Stimulated activated CD4-positive, alpha-beta T cell treated with anti-CD3 and anti-CD28 coated beads, Interleukin-1b, Interleukin-23, amount 100 ng/mL, for 4 hours (primary cell): ENCODE measurements at places on chromosomes 2 and 18.

DNA sequence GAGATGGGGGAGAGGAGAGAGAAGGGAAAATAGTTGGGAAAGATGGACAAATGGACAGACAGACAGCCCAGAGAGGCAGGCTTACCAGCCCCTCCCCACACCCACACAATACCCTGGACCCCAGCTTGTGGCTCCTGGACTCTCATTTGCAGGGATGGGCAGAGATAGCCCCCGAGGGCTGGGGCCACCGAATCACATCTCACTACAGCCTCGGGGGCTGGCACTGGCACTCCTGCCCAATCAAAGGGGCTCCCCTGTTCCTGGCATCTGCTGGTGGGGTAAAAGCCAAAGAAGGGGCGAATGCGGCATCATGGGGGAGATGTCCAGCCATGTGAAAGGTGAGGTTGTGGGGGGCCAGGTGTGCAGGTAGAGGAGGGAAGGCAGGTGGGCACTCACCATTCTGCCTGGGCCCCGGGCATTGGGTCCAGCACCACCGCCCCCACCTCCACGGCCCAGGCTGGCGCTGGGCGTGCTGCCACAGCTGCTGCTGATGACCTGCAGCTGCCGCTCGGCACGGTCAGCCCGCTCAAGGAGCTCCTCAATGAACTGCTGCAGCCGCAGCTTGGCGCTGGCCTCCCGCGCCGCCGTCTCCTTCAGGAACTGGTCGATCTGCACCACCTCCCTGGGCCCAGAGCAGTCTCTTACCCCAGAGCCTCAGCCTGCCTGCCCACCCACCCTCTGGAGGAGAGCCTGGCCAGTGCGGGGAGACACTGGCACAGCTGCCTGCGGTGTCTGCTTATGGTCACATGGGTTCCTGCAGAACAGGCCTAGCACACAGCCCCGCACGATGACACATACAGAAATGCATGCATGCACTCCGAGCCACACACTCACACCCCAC lies 18.0 kb downstream of the FBXO41 start:
- no peak for DNase-seq

- no peak for DNase-seq
Observed at GRCh38 chr2:217948351-217948791, 54.4 kb downstream of the TNS1 start.

DNA sequence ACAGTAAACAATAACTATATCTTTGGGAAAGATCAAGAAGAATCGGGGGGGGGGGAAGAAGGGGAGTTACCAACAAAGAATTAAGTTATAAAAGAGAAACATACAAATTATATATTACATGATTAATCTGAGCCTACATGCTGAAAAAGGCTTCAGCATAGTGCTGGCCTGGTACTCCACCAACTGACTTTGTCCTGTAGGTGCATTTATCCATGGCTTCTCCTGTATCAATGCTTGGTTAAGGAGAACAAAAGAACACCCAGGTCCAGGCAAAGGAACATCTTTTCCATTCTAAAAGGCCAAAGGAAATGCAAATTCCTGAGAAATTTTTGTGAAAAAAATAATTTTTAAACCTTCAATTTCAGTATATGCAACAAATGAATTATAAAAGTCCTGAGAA lies 24.2 kb downstream of the RPRD1A start:
- DNase-seq: no peak

GRCh38 chr2:207876842-207877535 lies 107.3 kb upstream of the FZD5 start:
- no peak for DNase-seq

DNA sequence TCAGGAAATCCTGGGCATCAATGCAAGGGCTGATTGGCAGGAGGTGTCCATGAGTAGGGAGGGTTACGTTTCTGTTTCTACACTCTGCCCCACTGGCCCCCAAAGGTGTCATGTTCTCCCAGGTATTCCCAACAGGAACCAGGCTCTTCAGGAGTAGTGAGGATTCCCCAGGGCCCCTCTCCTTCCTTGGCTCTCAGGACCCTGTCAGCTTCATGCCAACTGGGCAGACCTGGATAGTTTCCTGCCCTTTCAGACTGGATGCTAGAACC lies 480.6 kb upstream of the HS6ST1 start:
- DNase-seq: no peak

GRCh38 chr2:229610333-229610732 lies 104.0 kb downstream of the DNER start:
- DNase-seq: no peak

DNA sequence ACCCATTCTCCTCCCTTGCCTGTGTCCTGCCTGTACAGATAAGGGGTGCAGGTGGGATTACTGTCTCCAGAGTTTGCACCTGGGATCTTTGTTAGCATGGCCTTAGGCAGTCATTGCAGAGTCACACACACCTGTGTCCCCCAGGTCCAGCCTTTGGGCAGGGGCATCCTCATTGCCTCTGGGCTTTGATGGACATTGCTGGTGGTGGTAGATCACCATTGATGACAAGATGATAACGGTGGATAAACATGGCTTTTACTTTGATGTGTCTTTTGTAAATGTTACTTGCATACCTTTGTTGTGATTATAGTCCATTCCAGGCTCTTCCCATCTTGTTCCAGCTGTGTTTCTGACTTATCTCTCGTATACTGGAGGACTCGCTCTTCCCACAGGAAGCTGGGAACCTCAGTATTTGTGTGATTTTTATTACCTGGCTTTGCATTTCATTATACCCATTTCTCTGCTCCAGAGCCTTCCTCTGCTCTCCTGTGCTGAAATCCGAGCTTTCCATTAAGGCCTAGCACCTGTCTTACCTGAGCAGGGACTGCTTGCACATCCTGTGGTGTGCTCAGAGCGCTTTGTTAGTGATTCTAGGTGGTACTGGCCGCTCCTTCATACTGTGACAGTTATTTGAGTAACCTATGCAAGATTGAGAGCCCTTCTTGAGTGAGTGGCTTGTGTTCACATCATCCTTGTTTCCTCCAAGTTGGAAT lies 79.2 kb downstream of the PTPRM start:
- DNase-seq: no peak

DNA sequence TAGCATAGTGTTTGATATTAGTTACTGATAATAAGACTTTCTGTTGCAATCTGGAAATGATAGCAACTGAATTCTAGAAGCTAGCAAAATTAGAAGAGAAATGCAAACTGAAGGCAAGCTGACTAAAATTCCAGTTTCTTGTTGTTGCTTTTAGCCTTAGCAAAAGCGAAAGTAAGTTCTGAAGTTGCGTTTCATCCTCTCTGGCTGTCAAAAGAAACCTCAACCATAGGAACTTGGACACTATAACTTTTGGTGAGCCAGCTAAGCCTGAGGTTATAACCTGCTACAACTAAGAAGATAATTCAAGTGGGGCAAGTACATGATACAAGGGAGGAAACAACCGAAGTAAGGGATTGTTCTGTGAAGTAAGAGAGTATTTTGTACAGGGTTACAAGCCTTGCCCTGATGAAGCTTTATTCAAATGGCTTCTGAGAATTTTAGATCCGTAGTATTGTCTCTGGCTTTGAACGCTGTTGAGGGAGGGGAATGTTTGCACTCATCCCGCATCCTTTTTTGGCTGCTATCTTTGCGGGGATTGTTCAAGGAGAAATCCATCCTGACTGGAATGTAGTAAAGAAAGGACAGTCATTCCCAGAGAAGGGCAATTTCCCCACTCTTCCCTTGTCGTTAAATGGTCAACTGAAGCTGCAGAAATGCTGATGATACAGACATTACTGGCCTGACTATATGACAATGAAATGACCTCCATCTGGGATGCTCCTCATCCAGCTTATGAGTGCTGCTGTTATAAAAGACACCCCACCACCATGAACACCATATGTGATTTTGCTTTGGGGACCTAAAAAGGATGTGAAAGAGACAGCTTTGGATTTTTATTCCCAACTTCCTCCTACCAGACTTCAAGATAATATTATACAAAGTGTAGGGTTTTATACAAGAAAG lies 7.0 kb upstream of the TMX3 start:
- no peak for DNase-seq

GRCh38 chr2:180017784-180018183 lies 10.7 kb upstream of the CWC22 start:
- no peak for DNase-seq

GRCh38 chr2:28628987-28629386 lies 122.6 kb upstream of the PPP1CB start:
- DNase-seq: no peak

GRCh38 chr18:49376046-49376445 lies 84.4 kb downstream of the DYM start:
- no peak for DNase-seq

DNA sequence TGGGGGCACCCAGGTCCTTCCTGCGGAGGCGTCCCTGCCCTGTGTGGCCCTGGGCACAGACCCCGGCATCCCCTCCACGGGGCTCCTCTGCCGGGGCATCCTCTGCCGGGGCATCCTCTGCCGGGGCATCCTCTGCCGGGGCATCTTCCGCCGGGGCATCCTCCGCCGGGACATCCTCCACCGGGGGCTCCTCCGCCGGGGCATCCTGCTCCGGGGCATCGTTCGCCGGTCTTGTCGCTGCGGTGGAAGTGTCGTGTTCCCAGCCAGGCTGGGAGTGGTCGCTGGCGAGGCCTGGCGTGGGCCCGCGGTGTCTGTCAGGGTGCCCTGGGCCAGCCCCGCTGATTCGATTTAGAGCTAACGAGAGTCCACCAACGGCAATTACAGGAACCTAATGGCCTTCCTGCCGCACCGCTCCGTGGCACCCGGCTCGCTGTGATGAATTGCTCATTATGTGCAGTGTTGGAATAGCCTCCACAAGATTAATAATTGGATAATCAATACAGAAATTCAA lies 115.1 kb downstream of the NFATC1 start:
- DNase-seq: no peak
